Right renal cortex interstitium (tissue), 3 donors: ENCODE measurements at places on chromosomes 12 and 14.

DNA sequence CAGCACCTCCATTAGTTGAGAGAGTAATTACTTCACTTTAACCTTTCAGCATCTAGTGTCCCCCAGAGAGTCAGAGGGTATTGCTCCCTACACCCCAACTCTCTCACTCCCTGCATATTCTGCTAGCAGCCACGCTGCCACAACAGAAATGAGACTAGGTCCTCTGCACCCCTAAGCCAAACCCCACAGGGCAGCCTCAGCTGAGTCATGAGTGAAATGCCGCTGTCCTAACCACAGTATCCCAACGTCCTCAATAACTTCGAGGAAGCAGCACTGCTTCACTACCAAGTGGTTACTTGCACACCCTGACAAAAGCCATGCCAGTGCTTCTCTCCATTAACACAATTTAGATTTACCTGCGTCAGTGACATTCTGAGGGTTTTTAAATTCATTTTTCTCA, 6.9 kb upstream of the LYZ start:
- no peak for DNase-seq

GRCh38 chr14:91402348-91402747, 15.3 kb downstream of the CCDC88C start:
- DNase-seq = no peak

DNA sequence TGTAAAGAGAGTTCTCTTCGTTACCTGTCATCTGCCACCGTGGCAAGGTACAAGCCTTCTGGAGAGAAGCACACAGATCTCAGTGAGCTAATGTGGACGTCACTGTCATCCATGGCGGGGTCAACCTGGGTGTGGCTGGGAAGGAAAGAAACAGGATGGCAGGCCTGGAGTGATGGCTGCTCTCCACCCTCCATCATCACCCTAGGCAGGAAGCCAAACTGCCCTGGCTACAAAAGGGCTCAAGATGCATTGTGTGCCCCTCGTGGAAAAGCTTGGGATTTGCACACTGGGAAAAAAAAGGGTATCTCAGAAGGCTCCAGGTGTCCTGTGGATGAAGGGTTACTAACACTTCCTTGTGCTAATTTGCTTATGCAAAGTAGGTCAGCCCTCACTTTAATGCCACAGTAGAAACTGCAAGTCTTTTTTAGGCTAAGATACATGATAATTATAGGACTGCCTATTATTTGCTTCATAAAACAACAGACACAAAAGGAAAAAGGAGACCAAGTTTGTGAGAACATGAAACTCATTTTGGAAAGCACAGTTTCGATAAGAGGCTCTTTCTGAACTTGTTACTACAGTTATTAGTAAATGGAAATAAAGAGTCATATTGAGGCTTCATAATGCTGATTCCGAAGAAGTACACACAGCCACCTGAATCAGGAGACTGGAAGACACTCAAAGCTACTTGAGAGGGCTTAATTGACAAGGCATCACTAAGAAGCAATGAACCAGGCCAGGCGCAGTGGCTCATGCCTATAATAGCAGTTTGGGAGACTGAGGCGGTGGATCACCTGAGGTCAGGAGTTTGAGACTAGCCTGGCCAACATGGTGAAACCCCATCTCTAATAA, 18.9 kb downstream of the RFC5 start:
- DNase-seq = no peak

DNA sequence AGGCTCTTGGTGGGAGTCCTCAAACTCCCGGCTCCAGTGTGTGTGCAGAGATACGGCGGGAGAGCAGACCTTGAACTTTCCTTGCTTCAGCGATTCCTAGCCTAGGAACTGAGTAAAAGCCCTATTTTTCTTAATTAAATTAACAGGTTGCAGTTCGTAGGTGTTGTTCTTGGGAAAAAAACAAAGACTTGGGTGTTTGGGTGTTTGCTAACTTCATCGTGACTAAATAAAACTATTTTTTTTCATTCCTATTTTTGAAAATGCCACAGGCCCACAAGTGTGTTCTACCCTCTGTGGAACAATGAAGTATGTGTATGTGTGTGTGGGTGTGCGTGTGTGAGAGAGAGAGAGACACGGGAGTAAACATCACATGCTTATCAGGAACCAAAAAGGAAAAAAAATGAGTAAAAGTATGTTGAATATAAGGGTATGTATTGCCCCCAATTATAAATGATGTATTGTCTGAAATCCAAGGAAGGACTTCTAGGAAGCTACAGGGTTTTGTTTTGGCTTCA, 651 bp downstream of the TMEM117 start:
- peak; percentile 10 for DNase-seq

DNA sequence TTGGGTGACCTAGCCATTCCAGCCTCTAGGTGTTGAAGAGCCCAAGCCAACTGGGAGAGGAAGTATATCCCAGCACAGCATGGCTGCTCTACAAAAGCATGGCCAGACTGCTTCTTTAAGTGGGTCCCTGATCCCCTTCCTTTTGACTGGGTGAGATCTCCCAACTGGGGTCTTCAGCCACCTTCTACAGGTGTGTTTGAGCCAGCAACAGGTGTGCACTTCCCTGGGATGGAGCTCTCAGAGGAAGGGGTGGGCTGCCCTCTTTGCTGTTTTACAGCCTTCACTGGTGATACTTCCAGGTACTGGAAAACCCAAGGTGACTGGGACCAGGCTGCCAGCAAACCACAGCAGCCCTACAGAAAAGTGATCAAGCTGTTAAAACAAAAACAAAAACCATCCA, 14.2 kb upstream of the GNS start:
- no peak for DNase-seq

- DNase-seq = no peak
These were observed 242.1 kb downstream of the CACNA1C start for GRCh38 chr12:2294651-2295475.
